ENCODE measurements at places on chromosomes 11 and 22.
A peak's percentile ranks its signal among the peaks of the same experiment; 100 is the strongest.

GRCh38 chr11:134118006-134118405, 49.1 kb downstream of the JAM3 start:
- no peak for DNase-seq

GRCh38 chr22:42425989-42426355, 6.2 kb downstream of the NFAM1 start:
- DNase-seq = no peak

DNA sequence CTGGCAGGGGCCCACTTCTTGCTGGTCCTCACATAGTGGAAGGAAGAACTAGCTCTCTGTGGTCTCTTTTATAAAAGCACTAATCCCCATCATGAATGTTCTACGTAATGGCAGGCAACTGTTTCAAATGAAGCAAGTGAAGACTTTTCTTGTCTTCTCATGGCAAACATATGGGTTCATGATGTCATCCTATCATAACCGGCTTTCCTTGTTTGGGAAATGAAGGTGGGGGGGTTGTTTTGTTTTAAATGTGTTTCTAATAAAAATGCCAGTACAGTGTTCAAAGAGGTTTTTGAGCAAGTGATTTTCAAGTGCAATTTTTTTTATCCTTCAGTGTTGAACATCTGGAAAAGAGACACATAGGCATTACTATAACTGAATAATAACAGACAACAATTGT, 33.4 kb downstream of the REXO2 start:
- DNase-seq = no peak

DNA sequence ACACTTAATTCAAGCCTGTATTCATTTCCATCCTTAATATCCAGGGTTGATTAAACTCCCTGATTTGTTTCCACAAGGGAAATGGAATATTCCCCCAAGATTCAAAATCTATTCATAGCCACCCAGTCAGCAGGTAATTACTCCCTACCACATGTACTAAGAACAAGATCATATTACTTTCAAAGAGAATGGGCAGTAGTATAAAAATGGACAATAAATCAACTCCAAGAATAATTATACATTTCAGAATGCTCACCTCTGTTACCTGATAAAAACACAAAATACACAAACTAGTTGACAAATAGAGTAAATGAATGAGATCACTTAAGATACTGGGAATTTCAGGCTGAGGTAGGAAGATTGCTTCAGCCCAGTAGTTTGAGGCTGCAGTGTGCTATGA, 8.5 kb upstream of the FEZ1 start:
- no peak for DNase-seq

- peak; percentile 1 for DNase-seq
Observed at GRCh38 chr11:107598225-107599139, 7.5 kb downstream of the ELMOD1 start.

DNA sequence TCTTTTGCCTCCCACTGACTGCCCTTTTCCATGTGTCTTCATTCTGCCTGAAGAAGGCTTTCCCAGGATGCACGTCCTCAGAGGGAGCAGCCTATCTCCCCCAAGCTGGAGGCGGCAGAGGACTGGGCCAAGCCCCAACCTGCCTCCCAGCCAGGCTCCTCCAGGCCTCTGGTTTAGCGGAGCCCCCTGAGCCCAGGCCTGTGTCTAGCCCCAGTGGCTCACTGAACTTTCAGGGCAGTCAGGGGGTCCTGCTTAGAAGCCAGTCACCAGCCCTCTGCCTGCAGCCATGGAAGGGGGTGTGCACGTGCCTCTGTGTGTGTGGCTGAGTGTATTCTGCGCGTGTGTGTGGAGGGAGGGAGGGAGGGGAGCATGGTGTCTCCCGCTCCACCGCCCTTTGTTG, 10.4 kb upstream of the GRK2 start:
- no peak for DNase-seq

DNA sequence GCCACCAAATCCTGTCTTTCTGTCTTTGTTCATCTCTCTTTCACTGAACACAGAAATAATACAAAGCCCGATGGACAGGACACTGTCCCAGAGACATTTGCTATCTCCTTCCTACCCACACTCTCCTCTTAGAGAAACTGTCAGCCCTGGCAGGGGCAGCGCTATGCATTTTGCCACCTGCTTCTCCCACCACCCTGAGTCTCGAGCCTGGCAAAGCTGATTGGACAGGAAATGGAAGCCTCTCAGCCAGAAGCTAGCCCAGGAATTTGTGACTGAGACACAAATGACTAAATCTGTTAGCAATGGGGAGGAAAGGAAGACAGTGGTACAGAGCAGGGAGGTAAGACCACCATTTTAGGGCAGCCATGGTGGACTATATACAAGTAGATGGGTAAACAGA, 14.9 kb upstream of the GALNT18 start:
- DNase-seq = no peak

DNA sequence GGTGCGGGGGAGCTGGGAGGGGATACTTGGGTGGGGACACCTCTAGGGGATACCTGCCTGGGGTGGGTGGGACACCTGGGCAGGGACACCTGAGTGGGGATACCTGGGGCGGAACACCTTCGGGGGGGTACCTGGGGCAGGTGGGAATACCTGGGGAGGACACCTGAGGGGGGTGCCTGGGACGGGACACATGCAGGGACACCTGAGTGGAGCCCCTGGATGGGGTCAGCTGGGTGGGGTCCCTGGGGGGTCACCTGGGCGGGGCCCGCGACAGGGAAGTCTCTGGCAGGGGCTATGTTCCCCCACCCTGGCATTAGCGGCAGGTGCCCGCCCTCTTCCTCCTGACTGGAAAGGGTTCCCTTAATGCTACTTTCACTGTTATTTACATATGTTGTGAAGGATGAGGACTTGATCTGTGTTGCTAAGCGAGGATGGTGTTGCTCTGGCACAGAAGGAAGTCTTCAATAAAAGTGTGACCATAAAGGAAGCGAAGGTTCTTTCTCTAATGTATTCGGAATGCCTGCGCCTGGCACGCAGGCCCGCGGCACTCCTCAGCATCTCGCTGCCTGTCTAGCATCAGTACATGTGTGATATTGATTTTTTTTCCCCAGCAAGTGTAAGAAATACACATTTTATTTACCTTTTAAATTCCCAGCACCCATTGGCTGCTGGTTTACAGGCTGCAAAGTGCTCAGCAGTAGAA, 801.7 kb downstream of the BRD1 start:
- no peak for DNase-seq

GRCh38 chr11:127925475-127925874, 661.9 kb downstream of the ETS1 start:
- no peak for DNase-seq

DNA sequence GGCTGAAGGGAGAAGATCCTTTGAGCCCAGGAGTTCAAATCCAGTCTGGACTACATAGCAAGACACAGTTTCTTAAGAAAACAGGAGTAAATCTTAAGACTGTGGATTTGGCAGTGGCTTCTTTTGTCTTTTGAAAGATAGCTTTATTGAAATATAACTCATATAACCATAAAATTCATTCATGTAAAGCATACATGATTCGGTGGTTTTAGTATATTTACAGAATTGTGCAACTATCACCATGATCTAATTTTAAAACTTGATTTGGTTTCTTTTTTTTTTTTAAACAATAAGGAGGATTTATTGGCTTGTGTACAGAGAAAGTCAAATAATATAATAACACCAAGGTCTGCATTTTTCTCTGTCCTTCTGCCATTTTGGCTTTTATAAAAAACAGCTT, 23.1 kb upstream of the PSMA1 start:
- no peak for DNase-seq

DNA sequence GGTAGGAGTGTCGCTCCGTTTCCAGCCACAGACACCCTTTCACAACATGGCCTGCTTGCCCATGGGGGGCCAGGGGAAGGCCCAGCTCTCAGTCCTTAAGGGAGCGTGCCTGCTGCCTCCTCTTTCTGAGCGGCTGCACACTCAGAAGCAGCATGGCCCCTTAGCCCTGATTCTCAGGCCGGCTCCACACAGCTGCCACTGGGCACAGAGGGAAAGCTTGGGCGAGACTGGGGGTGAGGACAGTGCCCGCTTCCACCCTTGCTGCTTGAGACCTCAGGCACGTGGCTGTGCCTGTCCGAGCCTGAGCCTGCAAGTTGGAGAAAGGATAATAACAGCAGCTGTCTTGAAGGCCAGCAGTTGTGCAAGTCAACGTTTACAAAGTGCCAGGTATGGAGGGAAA, 416.3 kb downstream of the SHANK2 start:
- no peak for DNase-seq

DNA sequence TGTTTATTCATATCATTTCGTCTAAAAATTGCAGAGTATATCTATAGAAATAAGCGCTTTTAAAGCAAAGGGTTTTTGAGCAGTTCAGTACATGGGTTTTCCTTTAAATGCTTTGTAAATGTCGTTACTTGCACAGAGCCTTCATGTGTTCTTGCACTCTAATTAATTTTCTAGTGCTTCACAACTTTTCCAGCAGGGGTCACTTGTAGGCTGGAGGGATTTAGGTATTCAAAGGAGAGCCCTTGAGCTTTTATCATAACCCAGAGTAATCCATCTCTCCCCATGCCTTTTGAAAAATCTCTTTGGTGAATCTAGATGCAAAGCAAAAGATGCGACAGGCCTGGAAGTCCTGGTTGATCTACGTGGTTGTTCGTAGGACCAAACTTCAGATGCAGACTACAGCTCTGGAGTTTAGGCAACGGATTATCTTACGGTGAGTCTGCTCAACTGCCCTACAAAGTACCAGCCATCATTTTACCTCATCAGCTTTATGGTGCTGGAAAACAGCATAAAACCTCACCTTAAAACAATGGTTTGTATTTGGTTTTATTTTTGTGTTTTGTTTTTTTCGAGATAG, 60.4 kb downstream of the SFI1 start:
- peak; percentile 76 for DNase-seq

- no peak for DNase-seq
Observed at GRCh38 chr22:48267681-48268080, 1505.2 kb downstream of the TBC1D22A start.

DNA sequence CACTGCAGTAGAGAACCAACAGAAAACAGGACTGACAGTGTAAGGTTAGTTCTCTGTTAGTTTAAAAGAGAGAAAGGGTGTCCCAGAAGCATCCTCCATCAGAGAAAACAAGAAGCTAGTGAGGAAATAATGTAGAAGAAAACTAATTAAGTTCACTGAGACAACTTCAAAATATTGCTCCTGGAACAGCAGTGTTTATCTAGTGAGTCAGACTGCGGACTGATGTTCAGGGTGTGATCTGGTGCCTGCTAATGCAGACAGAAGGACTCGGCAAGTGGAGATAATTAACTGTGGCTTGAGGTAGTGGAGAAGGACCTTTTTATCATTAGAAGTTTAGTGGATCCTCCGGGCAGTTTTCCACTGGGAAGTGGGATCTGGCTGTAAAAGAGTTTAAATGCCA, 55.4 kb downstream of the CDON start:
- peak; percentile 43 for DNase-seq

GRCh38 chr11:60485987-60486386, 6.6 kb upstream of the MS4A12 start:
- DNase-seq = peak; percentile 82

GRCh38 chr11:10352921-10353550, 48.2 kb downstream of the ADM start:
- no peak for DNase-seq

GRCh38 chr11:26142891-26143290, 189.0 kb upstream of the ANO3 start:
- DNase-seq = no peak

DNA sequence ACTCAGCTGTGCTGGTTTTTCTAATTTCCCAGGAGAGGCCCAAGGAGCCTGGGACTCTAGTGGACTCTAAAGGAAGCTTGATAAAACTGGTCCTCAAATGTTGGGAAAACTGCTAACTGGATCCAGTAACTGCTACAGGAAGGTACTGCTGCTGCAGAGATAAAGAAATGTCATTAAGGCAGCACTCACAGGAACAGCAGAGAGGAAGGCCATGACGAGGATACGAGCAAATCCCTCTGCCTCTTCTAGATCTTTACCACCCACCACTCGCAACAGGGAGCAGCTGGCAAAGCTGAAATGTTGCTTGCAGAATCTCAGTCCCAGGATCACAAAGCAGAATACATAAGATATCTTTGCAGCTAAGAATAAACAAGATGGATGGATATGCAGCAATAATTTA, 23.5 kb downstream of the TTC28 start:
- DNase-seq = no peak

DNA sequence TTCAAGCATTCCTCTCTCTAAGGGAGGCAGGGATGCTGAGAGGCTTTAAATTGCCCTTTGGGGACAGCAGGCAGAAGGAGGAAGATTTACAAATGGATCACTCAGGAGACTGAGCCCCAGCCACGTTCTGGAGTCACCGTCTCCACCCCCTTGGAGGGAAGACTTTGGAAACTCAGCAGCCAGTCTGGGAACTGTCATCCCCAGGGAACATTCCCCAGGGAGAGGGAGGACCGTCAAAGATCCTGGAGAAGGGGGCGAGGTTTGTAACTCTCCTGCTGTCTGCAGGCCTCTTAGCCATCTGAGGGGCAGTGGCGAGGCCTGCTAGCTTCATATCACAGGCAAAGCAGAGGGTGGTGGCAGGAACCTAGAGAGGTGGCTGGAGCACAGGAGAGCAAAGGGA, 56.1 kb upstream of the SLC22A12 start:
- DNase-seq = no peak

DNA sequence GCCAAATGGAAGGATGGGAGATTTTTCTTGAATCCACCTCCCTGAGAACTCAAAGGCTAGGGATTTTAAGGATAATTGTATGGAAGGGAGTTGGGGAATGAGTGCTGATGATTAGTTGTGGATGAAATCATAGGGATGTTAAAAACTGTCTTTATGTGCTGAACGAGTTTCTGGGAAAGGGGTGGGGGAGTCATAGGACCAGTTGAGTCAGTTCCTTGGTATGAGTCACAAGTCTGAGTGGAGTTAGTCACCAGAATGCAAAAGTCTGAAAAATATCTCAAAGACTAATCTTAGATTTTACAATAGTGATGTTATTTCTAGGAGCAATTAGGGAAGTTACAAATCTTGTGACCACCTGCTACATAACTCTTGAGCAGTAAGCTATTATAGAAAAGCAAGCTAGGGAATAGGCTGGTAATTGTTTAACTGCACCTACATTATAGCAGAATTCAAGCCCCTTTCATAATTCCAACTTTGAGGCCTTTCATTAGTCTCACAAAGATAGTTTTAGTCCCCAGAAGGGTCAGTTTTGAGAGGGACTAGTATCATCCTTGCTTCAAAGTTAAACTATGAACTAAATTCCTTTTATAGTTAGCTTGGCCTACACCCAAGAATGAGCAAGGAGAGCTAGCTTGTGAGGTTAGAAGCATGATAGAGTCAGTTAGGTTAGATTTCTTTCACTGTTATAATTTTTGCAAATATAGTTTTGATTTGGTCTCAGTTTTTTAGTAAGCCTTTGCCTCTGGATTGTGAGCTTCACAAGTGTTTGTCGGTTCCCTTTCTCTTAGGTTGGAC, 668.0 kb downstream of the ETS1 start:
- DNase-seq = no peak

All from OCI-M1 (cell line).